Natural killer cell treated with Interleukin-12 subunit alpha and Interleukin-12 subunit beta and Interleukin-15 and Interleukin-18, amount 100 ng/mL, for 72 hours (primary cell): ENCODE measurements at places on chromosomes 3 and 15. TPM values are rescaled to one million over a fixed set of nuclear protein-coding genes. Genes with fewer than 3 reads are reported as not detected.

SPATA12 gene
- not detected for total RNA-seq

- H3K27me3 ChIP-seq: peaks cover 15% of the 10 kb centered on the region
- no peak for DNase-seq
- no peak overlapping the region for H3K27ac ChIP-seq
- no peaks in the 10 kb centered on the region for H3K36me3 ChIP-seq
Observed at GRCh38 chr3:130276203-130276803, 69.2 kb upstream of the COL6A5 start.

- no peak for DNase-seq
- H3K4me3 ChIP-seq: no peak overlapping the region
- H3K27me3 ChIP-seq: no peaks in the 10 kb centered on the region
- H3K27ac ChIP-seq: no peak overlapping the region
Observed at GRCh38 chr3:128269006-128269775, 115.9 kb downstream of the EEFSEC start.

- no peak overlapping the region for H3K4me3 ChIP-seq
- no peaks in the 10 kb centered on the region for H3K27me3 ChIP-seq
- H3K27ac ChIP-seq: no peak overlapping the region
- no peak for DNase-seq
- H3K36me3 ChIP-seq: no peaks in the 10 kb centered on the region
- peaks cover 5% of the 10 kb centered on the region for H3K4me1 ChIP-seq
Observed at GRCh38 chr3:71210257-71211007, 373.1 kb downstream of the FOXP1 start.

GRCh38 chr3:66989860-66990696 is 8.0 kb upstream of the KBTBD8 start:
- H3K4me3 ChIP-seq: no peak overlapping the region
- H3K4me1 ChIP-seq: no peaks in the 10 kb centered on the region
- no peak overlapping the region for H3K27ac ChIP-seq
- H3K27me3 ChIP-seq: peaks cover 29% of the 10 kb centered on the region
- H3K36me3 ChIP-seq: no peaks in the 10 kb centered on the region
- DNase-seq: no peak

- no peaks in the 10 kb centered on the region for H3K36me3 ChIP-seq
- DNase-seq: no peak
- no peak overlapping the region for H3K27ac ChIP-seq
Observed at GRCh38 chr3:69743975-69744906, 5.0 kb downstream of the MITF start.

CCR5 gene
- total RNA-seq: 46.2 TPM

DNA sequence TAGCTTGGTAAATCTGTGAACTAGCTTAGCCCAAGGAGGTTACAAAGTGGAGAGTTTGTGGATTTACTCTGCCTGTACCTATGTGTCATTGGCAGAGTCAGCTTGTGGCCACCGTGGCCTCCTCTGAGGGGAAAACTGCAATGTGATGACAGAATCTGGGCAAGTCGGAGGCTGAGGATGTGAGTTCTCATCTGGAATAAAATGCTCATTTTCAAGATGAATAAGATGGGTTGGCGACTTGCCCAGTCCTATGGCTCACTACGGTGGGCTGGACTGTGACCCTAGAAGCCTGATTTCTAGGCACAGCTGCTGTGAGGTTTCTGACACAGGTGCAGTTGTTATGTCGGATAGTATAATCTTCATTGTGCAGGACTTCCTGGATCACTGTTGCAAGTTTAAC is 83.7 kb downstream of the ETV5 start:
- H3K27me3 ChIP-seq: peaks cover 27% of the 10 kb centered on the region
- peak; percentile 62 for DNase-seq
- no peak overlapping the region for H3K4me3 ChIP-seq
- no peak overlapping the region for H3K27ac ChIP-seq

RNF7 gene
- total RNA-seq: 66.3 TPM

HIGD2B gene
- total RNA-seq: 0.39 TPM

GRCh38 chr3:12280357-12280806 is 8.5 kb upstream of the PPARG start:
- DNase-seq: no peak
- no peak overlapping the region for H3K27ac ChIP-seq
- no peak overlapping the region for H3K4me3 ChIP-seq
- peaks cover 43% of the 10 kb centered on the region for H3K27me3 ChIP-seq
- H3K4me1 ChIP-seq: no peaks in the 10 kb centered on the region
- H3K36me3 ChIP-seq: no peaks in the 10 kb centered on the region

GCNT3 gene
- total RNA-seq: not detected

- peak overlapping the region; percentile 80 for H3K4me3 ChIP-seq
- H3K27me3 ChIP-seq: peaks cover 4% of the 10 kb centered on the region
- peak overlapping the region; percentile 77 for H3K27ac ChIP-seq
- peaks cover 84% of the 10 kb centered on the region for H3K4me1 ChIP-seq
- peaks cover 22% of the 10 kb centered on the region for H3K36me3 ChIP-seq
Observed at GRCh38 chr15:69757186-69757585, 304.6 kb downstream of the RPLP1 start.

GRCh38 chr15:71002316-71002715 is 109.7 kb downstream of the LRRC49 start:
- peaks cover 16% of the 10 kb centered on the region for H3K36me3 ChIP-seq
- H3K27ac ChIP-seq: no peak overlapping the region
- no peak for DNase-seq
- no peak overlapping the region for H3K4me3 ChIP-seq

- H3K27ac ChIP-seq: no peak overlapping the region
- H3K36me3 ChIP-seq: no peaks in the 10 kb centered on the region
- no peak overlapping the region for H3K4me3 ChIP-seq
- no peaks in the 10 kb centered on the region for H3K4me1 ChIP-seq
- H3K27me3 ChIP-seq: no peaks in the 10 kb centered on the region
Observed at GRCh38 chr3:31932990-31933389, 48.1 kb downstream of the OSBPL10 start.

DNA sequence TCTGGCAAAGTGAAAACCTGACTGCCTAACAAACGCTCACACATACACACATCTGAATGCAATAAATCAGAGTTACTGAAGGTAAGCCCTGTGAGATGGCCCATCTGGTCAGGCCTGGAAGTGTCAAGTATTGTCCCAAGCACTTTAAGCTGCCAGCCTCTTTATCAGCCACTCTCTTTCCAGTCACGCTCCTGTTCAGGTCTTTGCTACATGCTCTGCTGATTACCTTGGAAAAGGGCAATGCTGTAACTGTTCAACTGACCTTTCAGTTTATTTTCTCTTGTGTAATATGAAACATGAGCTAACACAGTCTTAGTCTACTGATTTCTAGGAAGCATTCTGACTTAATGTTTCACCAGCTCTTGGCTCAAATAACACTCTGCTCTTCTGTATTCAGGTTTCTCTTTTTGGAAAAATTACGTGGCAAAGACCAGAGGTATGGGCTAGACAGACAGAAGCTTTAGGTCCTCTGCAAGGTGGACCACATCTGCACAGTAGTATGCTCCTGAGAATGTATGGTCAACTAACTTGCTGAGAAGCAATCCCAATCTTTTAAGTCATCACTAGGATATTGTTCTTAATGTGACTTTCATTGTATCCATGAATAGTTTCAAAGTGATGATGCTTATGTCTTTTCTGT is 44.5 kb downstream of the GBE1 start:
- no peak overlapping the region for H3K4me3 ChIP-seq
- no peaks in the 10 kb centered on the region for H3K27me3 ChIP-seq
- H3K4me1 ChIP-seq: peaks cover 4% of the 10 kb centered on the region
- peaks cover 4% of the 10 kb centered on the region for H3K36me3 ChIP-seq
- H3K27ac ChIP-seq: no peak overlapping the region

DNA sequence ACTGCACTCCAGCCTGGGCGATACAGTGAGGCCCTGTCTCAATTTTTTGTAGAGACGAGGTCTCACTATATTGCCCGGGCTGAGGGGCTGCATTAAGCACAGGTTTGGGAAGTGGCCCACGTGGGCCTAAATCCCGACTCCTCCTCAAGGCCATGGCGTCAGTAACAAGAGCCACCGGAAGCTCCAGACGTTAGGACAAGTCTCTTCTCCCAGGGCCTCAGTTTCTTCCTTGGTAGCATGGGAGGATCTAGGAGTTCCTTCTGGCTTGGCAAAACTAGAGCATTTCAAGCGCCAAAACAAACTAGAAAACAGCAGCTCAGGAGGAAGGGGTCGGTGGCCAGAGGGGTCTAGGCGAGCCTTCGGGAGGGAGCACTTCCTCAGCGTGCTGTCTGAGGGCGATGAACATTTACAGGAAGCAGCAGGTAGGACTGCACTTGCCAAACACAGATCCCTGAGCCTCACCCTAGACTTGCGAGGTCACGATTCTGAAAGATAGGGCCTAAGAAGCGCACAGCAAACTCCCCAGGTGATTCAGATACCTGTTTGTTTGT is 536 bp downstream of the SNAPC5 start:
- H3K27me3 ChIP-seq: no peaks in the 10 kb centered on the region
- peak overlapping the region; percentile 85 for H3K27ac ChIP-seq
- H3K36me3 ChIP-seq: peaks cover 39% of the 10 kb centered on the region
- peak overlapping the region; percentile 93 for H3K4me3 ChIP-seq
- no peak for DNase-seq

GRCh38 chr15:66931768-66932633 is 133.4 kb upstream of the SMAD3 start:
- no peak for DNase-seq
- peaks cover 8% of the 10 kb centered on the region for H3K27me3 ChIP-seq
- H3K4me3 ChIP-seq: no peak overlapping the region
- H3K4me1 ChIP-seq: no peaks in the 10 kb centered on the region

DNA sequence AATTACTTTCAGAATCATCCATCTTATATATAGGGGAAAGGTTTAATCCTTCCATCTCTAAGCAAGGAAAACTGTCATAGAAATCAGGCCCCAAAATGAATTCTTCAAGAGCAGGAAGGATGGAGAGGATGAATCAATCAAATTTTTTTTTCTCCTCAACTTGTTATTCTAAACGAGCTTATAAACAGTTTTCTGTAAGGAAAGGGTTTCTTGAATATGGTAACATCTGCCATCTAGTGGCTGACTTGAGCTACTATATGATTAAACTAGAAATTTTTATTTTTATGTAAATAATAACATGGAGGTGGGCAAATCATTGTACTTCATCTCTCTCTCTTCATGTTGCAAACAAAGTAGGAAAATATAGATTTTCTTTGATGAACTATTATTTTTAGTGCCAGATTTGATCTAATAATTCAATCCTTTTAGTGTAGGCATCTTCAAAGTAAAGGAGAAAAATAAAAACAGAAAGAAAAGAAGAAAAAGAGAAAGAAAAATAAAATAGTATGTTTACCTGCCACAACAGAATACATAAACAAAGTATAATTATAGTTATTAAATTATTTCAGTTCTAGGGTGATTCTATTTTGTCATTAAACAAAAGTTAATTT is 146.6 kb downstream of the SERPINI1 start:
- H3K4me3 ChIP-seq: no peak overlapping the region
- H3K27me3 ChIP-seq: peaks cover 35% of the 10 kb centered on the region
- no peak for DNase-seq

GRCh38 chr3:171833789-171834460 is 9.2 kb upstream of the TMEM212 start:
- no peaks in the 10 kb centered on the region for H3K27me3 ChIP-seq
- no peaks in the 10 kb centered on the region for H3K36me3 ChIP-seq
- peaks cover 9% of the 10 kb centered on the region for H3K4me1 ChIP-seq
- H3K4me3 ChIP-seq: no peak overlapping the region
- H3K27ac ChIP-seq: no peak overlapping the region
- DNase-seq: no peak

GRCh38 chr3:127339928-127340861 is 52.3 kb upstream of the PRR20G start:
- H3K4me1 ChIP-seq: no peaks in the 10 kb centered on the region
- peaks cover 8% of the 10 kb centered on the region for H3K36me3 ChIP-seq
- H3K4me3 ChIP-seq: no peak overlapping the region

DNA sequence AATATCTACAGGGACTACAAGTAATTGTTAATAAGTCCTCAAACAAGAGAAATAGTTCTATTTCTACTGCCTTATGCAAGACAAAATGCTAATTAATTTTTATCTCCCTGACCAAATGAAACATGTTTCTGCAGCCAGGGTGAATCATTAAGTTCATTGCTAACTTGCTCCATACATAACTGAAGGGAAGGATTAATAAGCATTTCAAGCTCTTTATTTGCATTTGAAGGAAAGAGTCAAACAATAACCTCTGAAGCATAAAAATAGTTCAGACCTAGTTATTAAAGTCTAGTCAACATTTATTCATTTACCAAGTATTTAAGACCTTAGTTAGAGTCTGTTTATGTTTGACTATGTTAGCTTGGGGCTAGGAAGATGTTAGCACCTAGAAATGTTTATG is 120.0 kb downstream of the ATP1B3 start:
- no peak for DNase-seq
- H3K36me3 ChIP-seq: no peaks in the 10 kb centered on the region
- no peak overlapping the region for H3K4me3 ChIP-seq
- no peaks in the 10 kb centered on the region for H3K27me3 ChIP-seq

DNA sequence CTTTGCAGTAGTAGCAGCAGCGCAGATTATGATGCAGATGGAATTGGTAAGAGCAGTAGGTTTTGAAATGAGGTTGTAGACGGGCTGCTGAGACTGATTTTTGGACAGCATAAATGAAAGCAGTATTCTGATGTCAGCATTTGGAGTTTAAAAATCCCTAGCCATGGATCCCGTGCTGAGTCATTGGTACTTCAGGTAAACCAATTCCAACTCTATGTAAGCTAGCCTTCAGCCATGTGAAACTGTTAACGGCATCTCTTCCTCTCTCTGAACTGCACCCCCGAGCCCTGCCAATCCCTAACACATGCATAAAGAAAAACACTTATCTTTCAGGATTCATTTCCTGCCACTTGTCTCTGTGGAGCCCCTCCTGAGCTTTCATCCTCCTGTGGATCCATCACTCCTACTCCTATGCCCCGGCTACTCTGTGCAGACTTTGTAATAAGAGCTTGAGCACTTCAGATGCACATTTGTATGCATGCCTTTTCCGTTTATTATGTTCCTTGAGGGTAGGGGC is 119.0 kb downstream of the AKAP13 start:
- no peaks in the 10 kb centered on the region for H3K36me3 ChIP-seq
- DNase-seq: no peak
- H3K4me1 ChIP-seq: peaks cover 8% of the 10 kb centered on the region
- H3K27me3 ChIP-seq: no peaks in the 10 kb centered on the region
- H3K27ac ChIP-seq: no peak overlapping the region
- no peak overlapping the region for H3K4me3 ChIP-seq

DNA sequence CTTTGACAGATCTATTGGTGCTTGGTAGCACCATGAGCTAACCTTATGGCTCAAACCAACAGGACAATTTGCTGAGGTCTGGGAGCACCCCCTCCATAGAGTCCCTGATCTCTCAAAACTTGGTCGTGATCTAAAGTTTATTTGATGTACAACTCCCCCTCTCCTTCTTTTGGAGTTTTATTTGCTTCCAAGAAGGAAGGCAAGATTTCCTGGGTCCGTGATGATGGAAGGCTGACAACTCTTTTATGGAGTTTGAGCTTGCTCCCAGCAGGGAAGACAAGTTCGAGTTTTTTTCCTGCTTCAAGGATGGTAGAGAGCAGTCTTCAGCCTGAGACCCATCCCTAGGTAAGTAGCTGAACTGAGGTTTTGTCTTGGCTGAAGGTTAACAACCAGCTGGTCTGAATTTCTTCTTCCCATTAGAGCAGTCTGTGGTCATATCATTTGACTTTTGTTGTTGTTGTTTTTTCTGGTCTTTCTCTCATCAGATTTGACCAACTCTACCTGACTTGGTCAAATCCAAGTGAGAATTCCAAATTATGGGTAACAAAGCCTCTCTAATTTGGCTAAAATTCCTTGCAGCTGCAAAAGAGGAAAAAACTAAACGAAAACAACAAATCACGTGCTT is 2.8 kb upstream of the MUC20 start:
- H3K27ac ChIP-seq: no peak overlapping the region
- no peaks in the 10 kb centered on the region for H3K27me3 ChIP-seq
- H3K4me1 ChIP-seq: no peaks in the 10 kb centered on the region
- H3K36me3 ChIP-seq: no peaks in the 10 kb centered on the region
- DNase-seq: no peak

PLCH1 gene
- total RNA-seq: 0.17 TPM
